ENCODE measurements at places on chromosomes 5 and 9.

- DNase-seq: no peak
These were observed 7.9 kb upstream of the ENG start for GRCh38 chr9:127862075-127863011.

DNA sequence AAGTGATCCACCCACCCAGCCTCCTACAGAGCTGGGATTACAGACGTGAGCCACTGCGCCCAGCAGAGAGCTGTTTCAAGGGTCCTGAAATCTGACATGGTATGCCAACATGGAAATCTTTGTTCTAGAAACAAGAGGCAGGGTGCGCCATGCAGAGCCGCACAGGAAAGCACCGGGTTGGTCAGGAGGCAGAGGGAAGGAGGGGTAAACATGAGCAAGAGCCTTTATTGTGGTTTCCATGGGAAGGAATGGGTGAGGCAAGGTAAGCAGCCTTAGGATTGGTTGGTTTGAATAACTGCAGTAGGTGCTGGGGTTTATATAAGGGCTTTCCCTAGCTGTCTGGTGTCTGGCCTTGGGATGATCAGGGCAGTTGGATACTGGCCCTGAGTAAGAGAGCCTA lies 5.5 kb upstream of the EXOSC2 start:
- no peak for DNase-seq

GRCh38 chr5:151085517-151086041 lies 4.7 kb upstream of the TNIP1 start:
- no peak for DNase-seq

GRCh38 chr5:124512952-124513632 lies 233.3 kb downstream of the ZNF608 start:
- no peak for DNase-seq

DNA sequence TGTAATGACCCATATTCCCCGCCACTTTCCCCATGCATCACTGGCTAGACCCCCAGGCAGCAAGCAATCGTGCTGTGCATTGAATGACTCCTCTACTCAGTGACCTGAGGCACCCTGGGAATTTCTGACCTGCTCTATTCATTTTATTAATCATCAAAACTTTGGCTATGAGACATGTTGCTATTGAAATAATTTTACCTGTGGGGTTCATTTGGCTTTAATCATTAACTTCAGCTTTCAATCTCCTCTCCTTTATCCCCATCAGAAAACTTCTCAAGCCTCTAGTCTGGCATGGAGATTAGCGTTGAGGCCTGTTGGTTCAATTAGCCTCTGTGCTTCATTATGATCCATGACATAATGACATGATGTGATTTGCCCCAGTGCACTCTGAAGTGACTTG lies 429.0 kb downstream of the ZNF608 start:
- DNase-seq: no peak

DNA sequence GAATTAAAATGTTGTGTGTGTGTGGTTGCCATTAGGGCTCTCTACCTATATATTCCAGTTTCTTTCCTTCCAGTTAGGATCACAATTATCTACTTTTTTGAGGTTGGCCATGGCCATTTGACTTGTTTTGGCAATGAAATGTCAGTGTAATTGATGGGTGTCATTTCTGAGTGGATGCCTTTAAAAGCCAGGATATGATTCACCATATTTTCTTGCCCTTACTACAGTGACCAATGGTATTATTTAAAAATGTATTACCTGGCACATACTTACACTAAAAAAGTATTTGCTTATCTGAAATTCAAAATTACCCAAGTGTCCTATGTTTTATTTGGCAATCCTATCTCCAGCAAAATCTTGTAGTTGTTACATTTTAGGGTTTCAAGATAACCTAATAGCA lies 258.7 kb upstream of the ACTBL2 start:
- no peak for DNase-seq

DNA sequence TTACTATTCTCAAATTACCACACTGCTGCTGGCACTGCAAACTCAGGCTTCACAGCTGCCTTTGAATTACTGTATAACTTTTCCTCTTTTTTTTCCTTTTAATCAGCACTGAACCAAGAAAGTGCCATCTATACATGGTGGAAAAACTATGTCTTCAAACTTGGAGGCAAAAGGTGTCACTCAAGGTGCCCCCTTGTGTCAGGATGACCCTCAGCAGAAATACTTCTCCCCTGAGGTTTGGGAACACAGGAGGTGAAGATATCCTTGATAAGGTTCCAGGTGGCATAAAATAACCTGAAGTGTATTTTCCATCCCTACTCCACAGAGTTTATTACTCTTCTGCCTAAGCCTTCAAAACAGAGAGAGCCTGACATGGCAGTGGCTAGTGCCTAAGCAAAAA lies 14.5 kb downstream of the FRMD3 start:
- DNase-seq: no peak

- no peak for DNase-seq
These were observed 22.3 kb downstream of the ADCY2 start for GRCh38 chr5:7418276-7418675.

GRCh38 chr9:23644896-23645295 lies 181.1 kb downstream of the ELAVL2 start:
- no peak for DNase-seq

DNA sequence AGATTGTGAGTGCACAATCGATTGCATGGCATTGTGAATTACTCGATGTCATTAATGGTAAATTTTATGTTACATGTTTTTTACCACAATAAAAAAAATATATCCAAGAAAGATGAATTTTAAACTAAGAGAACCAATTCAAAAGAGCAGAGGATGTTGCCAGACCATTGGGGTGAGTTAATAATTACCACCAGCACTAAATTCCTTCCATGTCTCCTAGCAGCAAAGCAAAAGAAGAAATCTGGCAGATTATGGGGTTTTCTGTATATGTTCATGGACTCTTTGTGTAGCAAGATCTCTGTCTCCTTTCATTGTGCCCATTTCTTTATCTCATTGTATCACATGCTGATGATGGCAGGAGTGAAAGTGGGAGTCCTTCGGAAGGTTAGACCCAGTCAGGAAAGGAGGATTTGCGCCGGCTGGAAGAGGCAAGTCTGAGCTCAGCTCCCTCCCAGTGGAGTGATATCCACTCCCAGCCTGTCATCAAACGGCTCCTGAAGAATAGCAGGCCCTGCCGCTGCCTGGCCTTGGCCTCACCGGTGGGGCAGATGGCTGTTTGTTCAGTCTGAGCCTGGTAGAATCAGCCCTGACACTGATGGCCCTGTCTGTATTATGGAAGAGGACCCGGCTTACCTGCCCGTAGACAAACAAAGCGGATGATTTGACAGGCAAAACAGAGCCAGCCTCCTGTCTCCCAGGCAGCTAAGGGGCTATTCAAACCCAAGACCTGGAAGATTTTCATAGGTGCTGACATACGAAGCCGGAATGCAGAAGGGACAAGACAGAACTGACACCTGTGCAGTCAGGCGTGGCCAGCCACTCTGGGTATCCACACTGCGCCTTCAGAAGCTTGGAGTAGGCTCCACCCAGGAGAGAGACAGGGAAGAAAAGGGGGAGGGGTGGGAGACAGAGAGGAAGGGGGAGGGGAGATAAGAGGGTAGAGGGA lies 21.9 kb upstream of the FOXE1 start:
- DNase-seq: no peak

Measured in activated CD8-positive, alpha-beta memory T cell treated with anti-CD3 and anti-CD28 coated beads for 1 hour (primary cell).